ENCODE measurements at places on chromosomes 4 and X. TPM values are rescaled to one million over a fixed set of nuclear protein-coding genes. Genes with fewer than 3 reads are reported as not detected.

- no peak for DNase-seq
Observed at GRCh38 chr4:148152868-148153625, 289.2 kb downstream of the NR3C2 start.

DNA sequence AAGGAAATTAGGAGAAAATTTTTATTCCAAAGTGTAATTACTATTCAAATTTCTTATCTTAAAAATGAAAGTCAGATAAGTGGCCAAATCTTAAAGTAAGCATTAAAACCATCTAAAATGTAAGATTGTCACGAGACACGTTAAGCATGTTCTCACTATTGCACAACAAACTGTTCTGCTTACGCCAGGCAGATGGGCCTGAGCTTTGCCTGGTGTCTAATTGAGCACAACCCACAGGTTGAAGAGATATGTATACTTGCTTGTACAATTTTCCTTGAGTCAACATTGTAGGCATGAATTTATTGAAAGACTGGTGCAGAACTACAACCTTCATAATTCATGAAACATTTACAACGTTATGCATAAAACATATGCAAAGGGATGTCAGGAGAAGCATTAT lies 3.9 kb downstream of the RNF128 start:
- no peak for DNase-seq

The CDS1 gene
- 25.4 TPM for total RNA-seq

The FMR1NB gene
- total RNA-seq = not detected

DNA sequence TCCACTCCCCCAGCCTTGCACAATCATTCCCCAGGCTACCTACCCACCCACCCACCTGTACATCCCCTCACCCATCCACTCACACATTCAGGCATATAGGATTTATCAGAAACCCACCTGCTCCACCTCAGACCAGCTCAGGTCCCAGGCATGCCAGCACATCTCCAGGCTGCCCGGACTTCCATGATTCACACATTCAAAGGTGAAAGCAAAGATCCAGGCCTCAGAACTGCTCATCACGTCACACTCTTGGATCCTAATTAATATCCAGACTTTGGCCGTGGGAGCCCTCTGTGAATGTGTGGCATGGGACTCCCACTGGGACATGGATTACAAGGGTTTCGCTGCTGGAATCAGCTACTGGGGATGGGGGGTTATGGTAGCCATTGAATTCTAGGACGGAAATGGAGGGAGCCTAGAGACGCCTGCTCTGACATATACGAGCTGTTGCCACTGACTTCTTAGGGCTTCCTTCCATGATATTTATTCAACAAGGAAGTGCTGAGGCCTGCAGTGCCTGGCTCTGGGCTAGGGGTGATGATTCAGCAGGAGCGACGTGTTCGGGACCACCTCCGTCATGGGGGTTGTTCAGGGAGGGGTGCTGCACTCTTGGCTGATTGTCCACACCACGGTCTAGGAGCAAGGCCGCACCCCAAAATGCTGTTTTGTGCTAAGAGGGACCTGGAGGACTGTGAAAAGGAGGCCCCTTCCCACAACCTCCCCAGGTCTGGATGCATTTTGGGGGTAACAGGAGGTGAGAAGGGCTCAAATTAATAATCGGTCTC lies 56.9 kb upstream of the ADRA2C start:
- DNase-seq = no peak

DNA sequence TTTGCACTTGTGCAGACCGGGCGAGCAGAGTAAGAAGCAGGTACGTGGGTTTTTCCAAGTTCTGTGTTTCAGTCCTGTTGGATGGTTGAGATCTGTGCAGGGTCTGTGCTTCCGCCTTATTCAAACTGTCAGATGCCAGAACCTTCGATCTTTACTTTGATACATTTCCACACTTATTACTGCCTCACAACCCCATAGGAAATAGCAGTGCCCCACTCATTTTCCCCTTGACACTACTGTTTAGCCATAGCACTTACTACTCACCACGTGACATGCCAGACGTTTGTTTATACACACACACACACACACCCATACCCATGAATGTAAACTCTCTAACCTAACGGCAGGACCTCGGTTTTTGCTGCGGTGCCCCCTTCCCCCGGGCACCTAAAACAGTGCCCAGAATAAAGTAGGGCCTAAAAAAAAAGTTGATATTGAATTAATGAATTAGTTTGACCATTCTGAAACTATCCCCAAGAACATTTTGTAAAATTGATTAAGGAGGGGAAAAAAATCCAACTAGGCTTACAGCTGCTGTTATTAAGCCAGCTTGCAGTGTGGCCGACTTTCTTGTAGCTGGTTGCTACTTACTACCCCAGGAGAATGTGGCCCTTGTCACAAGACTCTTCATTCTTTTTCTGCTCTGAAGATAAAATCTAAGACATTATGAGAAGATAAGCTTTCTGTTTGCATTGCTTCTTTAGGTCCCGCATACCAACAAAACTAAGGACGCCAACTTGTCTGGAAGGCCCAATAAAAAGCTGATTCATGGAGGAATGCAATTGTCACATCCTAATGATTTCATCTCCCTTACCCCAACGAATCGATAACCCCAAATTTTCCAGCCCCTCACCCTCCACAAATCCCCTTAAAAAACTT lies 704 bp upstream of the SEPSECS start:
- peak; percentile 1 for DNase-seq
